ENCODE measurements at places on chromosomes 7 and 10. TPM values are rescaled to one million over a fixed set of nuclear protein-coding genes. Genes with fewer than 3 reads are reported as not detected.

PNLIPRP3 gene
- not detected for total RNA-seq

WNT8B gene
- not detected for total RNA-seq

IFIT1 gene
- total RNA-seq = 3.4 TPM

CAMK2B gene
- total RNA-seq = 0.15 TPM

C10orf88 gene
- 7.6 TPM for total RNA-seq

PAX4 gene
- total RNA-seq = not detected

DPYSL4 gene
- 4.8 TPM for total RNA-seq

DHTKD1 gene
- 41.1 TPM for total RNA-seq

LIPJ gene
- total RNA-seq = not detected

KIAA1549 gene
- 20.2 TPM for total RNA-seq

ELMO1 gene
- total RNA-seq = 5.0 TPM

NODAL gene
- not detected for total RNA-seq

SLC18A3 gene
- total RNA-seq = not detected

STOX1 gene
- total RNA-seq = 3.9 TPM

OR2A1 gene
- not detected for total RNA-seq

NEUROG3 gene
- not detected for total RNA-seq

FRAT1 gene
- 2.4 TPM for total RNA-seq

VAX1 gene
- not detected for total RNA-seq

ABCB1 gene
- total RNA-seq = not detected

ITIH5 gene
- total RNA-seq = not detected

ANKMY2 gene
- 22.9 TPM for total RNA-seq

MRLN gene
- not detected for total RNA-seq

KLLN gene
- 0.57 TPM for total RNA-seq

SFTPD gene
- total RNA-seq = not detected

ANKRD26 gene
- 10.6 TPM for total RNA-seq

SHH gene
- not detected for total RNA-seq

EVX1 gene
- total RNA-seq = not detected
